ENCODE measurements at places on chromosomes 5 and 9.
A peak's percentile ranks its signal among the peaks of the same experiment; 100 is the strongest.

DNA sequence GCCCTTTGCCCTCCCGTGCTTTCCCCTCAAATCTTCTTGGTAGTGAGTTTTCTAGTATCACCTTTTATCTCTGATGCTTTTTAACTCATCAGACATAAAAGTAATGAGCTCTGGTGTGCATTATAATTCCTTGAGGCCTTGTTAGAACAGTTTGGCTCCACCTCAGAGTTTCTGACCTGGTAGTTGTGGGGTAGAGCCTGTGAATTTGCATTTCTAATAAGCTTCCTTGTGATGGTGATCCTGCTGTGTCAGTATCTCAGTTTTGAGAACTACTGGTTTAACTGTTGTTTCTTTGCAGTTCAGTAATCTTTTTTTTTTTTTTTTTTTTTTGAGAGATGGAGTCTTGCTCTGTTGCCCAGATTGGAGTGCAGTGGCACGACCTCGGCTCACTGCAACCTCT, 31.1 kb downstream of the UBE2D2 start:
- DNase-seq: no peak

DNA sequence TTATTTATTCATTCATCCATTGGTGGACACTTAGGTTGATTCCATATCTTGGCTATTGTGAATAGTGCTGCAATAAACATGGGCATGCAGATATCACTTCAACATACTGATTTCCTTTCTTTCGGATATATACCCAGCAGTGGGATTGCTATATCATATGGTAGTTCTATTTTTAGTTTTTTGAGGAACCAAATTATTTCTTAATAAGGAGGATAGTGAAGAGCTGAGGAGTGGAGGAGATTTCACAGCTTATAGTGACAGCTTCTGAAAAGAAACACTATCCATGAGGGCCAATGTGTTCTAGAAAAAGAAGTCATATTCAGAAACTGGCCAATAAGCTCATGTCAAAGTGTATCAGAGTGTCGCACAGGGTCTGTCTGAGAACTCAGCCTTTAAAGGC, 183.3 kb downstream of the SEC61B start:
- no peak for DNase-seq

GRCh38 chr5:145903867-145904266, 31.1 kb upstream of the GRXCR2 start:
- no peak for DNase-seq

DNA sequence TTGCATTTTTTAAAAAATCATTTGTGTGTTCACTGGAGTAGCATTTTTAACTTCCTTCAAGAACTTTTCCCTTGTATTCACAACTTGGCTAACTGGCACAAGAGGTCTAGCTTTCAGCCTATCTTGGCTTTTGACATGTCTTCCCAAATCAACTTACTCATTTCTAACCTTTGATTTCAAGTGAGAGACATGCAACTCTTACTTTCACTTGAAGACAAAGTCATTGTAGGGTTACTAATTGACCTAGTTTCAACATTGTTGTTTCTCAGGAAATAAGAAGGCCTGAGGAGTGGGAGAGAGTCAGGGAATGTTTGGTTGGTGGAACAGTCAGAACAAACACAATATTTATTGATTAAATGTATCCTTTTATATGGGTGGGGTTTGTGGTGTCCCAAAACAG, 95.0 kb upstream of the C9orf72 start:
- no peak for DNase-seq

GRCh38 chr5:148499452-148499851, 115.7 kb downstream of the FBXO38 start:
- no peak for DNase-seq

DNA sequence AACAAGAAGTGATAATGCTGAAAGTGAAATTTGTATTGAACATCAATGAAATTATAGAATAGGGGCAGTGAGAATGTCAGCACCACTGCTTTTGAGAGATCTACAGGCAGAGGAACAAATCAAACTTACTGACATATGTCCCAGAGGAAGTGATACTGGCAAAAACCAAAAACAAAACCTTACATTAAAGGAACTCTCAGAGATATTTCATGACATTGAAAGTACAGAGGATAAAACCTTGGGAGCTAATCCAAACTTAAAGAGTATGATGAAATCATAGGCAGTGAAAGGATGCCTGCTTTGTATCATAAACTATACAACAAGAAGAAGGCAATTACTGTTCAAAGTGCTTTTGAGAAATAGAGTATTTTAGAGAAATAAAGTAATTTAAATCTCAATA, 90.4 kb upstream of the SV2C start:
- no peak for DNase-seq

DNA sequence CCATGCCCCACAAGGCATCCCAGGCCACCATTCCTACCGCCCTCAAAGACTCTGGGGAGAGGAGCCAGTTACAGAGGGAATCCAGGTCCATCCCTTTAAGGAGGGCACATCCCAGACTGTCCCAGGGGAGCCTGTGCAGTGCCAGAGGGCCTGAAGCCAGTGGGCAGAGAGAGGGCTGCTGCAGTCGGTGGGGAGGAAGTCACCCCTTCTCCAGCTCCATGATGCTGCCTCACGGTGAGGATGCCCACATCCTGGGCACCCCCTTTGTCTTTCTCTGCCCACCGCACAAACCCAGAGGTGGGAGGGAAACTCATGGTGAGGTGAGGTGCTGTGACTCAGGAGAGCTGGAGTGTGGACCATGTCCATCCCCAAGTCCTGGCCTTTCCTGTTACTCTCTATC, 26.2 kb upstream of the ANKRD33B start:
- DNase-seq: no peak

GRCh38 chr5:61416010-61416409, 84.0 kb downstream of the ZSWIM6 start:
- DNase-seq: no peak

DNA sequence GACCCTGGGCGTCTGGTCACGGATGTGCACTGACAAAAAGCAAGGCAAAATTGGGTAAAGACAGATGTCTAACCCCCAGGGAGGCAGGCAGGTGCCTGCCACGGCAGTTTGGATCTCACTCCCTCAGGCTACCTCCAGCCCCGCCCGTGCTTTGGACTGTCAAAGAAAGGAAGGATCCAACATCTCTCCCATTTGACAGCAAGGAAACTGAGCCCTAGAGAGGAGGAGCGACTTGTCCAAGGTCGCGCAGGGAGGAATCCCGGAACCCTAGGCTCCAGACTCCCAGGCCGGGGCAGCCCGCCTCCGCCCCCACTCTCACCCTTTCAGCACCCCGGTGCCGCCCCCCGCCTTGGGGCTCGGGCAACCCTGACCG, 376 bp downstream of the GOLGA1 start:
- DNase-seq: no peak

DNA sequence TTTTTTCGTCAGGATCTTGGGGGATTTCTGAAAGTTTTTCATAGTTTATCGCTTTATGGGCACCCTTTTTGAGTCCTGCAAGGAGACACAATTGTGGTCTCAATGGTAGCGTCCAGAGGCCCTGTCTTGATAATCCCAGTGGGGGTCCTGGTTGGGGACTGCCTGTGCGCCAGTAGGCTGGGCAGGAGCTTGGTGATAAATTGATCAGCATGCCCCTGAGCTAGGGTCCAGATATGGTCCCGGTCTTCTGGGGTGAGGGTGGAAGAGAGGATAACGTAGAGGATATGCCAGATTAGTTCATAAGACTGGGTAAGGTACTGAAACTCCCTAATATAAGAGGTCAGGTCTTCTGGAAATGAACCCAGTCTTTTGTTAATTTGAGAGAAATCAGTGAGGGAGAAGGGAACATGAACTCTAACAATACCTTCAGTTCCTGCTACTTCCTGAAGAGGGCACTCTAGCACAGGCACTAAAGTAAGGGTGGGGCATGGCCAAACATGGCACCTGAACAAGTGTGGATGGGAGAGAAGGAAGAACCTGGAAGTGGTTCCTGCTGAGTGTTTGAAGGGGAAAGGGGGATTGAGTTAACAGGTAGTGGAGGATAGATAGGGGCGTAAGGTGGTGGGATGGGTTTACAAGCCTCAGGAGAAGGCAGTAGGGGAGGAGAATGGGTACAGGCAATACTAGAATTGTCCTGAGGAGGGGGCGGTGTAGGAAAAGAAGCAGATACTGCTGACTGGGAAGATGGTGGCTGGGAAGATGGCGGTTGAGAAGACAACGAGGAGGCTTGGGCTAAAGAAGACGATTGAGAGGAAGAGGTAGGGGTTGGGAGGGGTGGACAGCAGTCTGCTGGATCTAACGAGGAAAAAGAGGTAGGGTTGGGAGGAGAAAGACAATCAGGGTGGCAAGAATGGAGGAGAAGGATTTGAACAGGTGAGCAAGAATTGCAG, 33.8 kb upstream of the ANXA2R start:
- DNase-seq: peak; percentile 77

GRCh38 chr5:146947181-146947941, 68.8 kb upstream of the PPP2R2B start:
- peak; percentile 7 for DNase-seq

- no peak for DNase-seq
Observed at GRCh38 chr9:100756217-100756616, 178.3 kb downstream of the CAVIN4 start.

DNA sequence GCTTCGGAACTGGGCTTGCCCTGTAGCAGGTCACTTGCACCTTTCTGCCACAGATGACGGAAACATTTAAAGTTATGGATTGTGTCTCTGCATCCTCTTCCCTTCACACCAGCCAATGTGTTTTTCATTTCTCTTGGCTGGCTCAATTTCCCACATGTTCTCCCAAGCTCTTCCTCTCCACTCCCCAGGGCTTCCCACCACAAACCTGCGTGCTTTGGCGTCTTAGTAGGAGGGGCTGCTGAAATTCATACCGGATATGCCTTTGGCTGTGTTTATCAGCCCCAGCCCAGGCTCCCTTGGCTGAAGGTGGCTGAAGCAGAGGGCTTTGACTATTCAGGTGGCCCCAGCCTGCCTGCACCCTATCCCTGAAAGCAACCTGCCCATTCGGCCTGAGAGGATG, 32.1 kb downstream of the ADRB2 start:
- DNase-seq: no peak

- no peak for DNase-seq
Observed at GRCh38 chr5:88093765-88094164, 174.9 kb downstream of the TMEM161B start.

GRCh38 chr9:110066929-110067716, 140.8 kb downstream of the C9orf152 start:
- no peak for DNase-seq

- DNase-seq: no peak
Observed at GRCh38 chr5:10703676-10704075, 57.4 kb downstream of the DAP start.

GRCh38 chr5:68303754-68304420, 88.3 kb downstream of the PIK3R1 start:
- no peak for DNase-seq

- DNase-seq: peak; percentile 15
Observed at GRCh38 chr5:5497152-5497788, 74.8 kb downstream of the ICE1 start.

DNA sequence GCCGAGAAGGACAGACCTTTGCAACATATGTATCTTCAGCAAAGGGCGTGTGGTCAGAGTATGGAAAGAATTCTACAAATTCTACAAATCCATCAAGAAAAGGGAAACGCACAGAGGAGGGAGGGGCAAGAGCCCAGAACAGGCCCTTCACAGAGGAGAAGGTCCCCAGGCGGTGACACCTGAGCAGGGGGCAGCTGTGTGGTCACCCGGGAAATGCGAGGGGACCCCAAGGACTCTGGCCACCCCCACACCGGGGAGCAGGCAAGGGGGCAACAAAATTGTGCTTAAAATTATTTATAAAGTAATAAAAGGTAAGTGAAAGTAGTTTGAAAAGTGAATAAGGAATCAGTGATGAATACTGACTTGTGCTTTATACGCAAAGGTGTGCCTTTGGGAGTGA, 17.6 kb downstream of the NACC2 start:
- DNase-seq: no peak

Data from CD4-positive, alpha-beta T cell treated with Interleukin-4 for 4 hours (primary cell).